CD4-positive, alpha-beta T cell treated with Interleukin-6 at 100 ng/mL for 8 hours (primary cell): ENCODE measurements at places on chromosomes 5 and 9.

DNA sequence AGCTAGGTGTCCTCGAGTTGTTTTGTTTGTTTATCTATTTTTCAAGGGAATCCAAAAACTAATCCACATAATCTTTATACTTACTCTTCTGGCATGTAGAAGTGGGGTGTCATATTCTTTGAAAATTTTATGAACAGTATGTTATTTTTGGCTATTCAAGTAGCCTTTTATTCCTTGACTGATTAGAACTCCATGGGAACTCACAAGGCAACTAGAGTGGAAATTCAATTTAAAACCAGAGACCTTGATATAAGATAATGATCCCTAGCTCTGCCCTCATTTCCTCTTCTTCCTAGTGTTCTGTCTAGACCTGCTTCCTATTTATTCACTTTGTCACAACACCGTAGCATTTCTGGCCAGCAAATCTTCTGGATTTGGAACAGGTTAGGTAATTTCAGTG lies 1123.7 kb upstream of the C9orf72 start:
- DNase-seq: no peak

- no peak for DNase-seq
Observed at GRCh38 chr5:155905364-155905763, 421.6 kb upstream of the SGCD start.

- DNase-seq: no peak
Observed at GRCh38 chr5:145068721-145069120, 766.4 kb downstream of the PRELID2 start.

DNA sequence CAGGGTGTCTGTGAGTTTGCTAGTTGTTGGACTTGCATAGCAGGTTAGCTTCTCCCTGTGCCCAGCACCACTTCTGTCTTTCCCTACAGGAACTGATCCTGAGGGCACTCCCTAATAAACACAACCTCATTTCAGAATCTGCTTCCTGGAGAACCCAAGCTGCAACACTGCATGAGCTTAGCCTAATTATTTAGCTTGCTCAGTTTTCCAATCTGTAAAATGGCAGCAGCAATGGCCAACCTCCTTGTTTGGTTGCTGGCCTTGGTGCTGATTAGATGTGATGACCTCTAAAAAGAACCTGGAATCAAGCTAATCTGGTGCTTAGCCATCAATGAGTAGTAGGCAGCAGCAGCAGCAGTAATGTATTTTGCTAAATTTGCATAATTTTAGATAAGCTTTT lies 133.9 kb downstream of the ADCY2 start:
- no peak for DNase-seq

DNA sequence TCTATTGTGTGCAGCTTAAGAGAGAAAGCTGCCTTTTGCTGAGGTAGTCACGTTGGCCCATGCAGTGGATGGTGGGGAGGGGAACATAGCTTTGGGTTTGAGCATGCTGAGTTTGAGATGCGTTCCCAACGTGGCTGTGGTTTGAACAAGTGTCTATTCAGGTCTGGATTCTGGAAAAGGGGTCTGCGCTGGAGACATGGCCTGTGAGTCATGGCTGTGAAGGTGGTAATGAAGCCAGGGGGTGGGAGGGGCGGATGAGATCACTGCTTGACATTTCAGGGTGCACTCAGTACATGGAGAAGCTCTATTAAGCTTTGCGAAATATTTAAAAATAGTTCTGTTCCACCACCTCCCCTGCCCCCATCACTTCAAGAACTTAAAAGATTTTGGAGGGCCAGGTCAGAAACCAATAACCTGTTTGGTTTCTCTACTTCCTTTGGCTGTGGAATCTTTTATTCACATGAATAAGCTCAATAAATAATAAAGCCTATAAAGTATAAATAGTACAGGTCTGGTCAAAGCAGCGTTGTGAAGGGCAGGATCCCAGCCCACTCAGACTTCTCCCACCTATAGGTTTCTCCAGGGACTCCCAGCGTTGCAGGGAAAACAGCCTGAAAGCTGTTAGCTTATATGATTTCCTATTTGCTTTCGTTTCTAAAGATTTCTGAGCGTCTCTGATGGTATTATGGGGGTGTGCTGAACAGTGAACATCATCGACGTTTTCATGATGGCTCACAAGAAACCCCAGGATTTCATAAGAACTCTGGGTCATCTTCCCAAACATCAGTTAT lies 189.9 kb downstream of the NSG2 start:
- no peak for DNase-seq

DNA sequence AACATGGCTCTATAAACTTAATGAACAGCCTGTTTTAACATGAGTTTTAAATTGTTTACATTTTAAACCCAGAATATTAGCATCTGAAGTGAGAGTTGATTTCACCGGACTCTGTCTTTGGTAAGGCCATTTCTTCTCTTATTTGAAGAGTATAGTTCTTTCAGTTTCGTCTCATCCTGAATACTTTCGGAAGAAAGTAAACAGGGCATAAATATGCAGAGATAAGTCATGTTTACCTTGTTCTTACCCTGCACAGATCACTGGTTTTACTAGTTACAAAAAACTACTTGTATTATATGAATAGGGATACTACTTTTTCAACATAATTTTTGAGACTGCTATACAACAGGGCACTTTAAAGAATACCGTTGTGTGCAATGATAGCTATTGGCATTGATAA lies 656.3 kb upstream of the ZNF608 start:
- DNase-seq: no peak

GRCh38 chr9:35940458-35941407 lies 17.2 kb downstream of the OR2S2 start:
- DNase-seq: peak; percentile 73
